ENCODE measurements at places on chromosomes 6 and 20.

DNA sequence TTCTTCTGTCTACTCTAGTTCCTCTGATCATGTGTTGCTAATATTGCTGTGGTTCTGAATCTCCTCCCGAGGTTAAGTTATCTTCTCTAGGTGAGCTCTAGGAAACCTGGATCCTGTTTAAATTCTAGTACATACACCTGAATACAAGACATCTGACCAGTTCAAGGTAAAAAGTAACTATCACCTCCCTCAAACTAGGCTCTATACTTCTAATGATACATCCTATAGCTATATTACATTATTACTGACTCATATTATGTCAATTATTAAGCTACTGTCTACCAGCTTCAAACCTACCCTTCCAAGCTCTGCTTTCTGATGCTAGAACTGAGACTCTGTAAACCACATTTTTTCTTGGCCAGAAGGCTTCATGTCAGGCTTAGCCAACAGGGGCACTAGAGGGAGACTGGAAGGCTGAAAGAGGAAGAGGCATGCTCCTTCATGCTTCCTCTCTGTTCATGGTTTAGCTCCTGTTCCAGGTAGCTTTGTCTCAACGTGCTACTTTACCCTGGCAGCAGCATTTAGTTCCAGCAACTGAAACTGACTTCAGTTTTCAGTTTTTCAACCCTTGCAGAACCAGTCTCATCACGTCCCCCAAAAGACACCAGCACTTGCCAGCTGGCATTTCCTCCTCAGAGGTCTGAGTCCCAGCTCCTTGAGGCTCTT, 148.4 kb upstream of the TOP1 start:
- no peak for DNase-seq

DNA sequence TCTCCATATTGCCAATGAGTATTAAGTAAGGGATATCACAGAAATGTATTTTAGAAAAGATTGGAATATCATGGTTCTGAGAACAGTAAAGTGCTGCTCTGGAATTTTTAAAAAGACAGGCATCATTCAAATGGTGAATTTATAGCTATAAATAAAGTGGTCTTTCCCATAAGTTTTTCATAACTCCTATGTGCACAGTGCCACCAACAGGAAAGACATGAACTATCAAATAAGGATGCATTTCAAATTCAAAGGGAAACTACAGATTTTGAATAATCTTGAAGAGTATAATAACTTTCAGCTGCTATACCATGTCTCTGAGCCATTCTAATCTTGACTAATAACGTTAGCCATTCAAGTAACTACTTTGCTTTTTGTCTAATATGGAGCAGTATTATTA, 456.8 kb upstream of the GJE1 start:
- no peak for DNase-seq

GRCh38 chr6:139801571-139802321, 427.3 kb upstream of the CITED2 start:
- DNase-seq: no peak

DNA sequence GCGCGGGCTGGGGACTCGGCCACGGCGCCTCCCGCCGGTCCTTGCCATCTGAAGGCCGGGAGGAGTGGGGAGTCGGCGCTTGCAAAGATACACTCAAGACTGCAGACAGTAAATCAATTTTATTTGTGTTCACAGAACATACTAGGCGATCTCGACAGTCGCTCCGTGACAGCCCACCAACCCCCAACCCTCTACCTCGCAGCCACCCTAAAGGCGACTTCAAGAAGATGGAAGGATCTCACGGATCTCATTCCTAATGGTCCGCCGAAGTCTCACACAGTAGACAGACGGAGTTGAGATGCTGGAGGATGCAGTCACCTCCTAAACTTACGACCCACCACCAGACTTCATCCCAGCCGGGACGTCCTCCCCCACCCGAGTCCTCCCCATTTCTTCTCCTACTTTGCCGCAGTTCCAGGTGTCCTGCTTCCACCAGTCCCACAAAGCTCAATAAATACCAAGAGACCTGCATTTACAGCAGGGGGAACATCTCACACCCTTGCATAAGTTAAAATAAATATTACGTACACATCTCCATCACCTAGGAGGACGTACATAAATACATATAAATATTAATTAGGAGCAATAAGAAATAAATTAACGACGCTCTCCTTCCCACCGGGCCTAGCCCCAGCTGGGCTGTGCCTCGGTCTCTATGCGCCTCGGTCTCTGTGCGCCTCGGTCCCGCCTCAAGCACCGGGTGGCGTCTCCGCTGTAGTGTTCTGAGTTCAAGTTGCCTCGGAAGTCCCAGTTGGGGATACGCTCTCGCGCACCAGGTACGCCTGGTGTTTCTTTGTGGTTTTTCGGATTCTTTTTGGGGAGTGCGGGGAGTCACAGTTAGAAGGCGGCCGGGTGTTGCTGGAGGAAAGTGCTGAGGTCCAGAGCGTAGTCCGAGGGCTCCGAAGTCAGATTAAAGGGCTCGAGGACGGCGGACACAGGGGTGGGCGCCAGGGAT, 889 bp upstream of the FLOT1 start:
- no peak for DNase-seq

- no peak for DNase-seq
Observed at GRCh38 chr20:46638134-46638897, 12.9 kb downstream of the SLC13A3 start.

GRCh38 chr6:16136091-16136490, 7.2 kb downstream of the MYLIP start:
- DNase-seq: no peak

DNA sequence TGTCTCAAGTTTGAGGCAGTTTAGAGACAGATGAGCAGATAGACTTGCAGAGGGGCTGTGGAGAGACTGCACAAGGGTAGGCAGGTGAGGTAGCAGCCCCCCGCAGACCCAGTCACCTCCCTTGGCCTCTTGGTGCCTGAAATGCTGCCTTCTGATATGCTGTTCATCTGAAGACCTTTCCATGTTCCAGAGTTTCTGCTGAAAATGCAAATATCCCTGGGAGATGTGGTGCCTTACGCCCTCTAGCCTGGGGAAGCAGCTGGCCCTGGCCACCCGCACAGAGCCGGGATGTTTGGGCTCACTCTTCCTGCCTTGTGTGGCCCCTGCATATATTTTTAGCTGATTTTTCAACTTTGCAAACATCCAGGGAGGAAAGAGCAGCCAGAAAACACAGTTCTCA, 51.4 kb downstream of the TMEM242 start:
- DNase-seq: no peak

- no peak for DNase-seq
Observed at GRCh38 chr6:75171567-75171966, 34.3 kb downstream of the COL12A1 start.

GRCh38 chr20:53028337-53029007, 56.3 kb downstream of the TSHZ2 start:
- DNase-seq: no peak

DNA sequence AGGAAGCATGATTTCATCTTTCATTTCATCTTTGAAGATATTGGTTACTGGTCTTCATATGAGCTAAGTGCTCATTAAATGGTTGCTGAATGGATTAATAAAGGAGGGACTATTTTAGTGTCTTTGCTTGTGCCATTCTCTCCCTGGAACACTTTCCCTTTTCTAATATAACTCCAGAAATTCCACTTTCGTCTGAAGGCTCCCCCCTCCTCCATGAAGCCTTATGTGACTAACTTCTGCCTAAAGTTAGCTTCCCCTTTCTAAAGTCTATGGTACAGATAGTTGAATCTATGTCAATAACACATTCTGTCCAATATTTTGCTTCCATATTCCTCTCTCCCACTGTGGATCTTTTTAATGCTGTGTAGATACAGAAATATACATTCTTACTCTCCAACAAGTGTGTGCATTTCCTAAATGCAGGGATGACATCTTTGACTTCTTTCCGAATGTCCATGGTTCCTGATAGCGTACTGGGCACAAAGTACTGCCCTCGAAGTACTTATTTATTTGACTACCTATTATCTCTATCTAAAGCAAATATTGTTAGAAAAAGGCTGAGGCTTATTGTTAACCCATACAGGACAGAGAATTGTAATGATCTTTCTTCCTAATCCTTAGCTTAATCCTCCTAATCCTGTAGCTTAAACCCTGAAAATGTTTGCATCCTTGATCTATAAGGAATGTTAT, 84.7 kb upstream of the ELOVL5 start:
- no peak for DNase-seq

GRCh38 chr20:58452667-58453255, 62.4 kb downstream of the APCDD1L start:
- DNase-seq: no peak

- no peak for DNase-seq
Observed at GRCh38 chr6:15484140-15484539, 178.7 kb downstream of the DTNBP1 start.

- DNase-seq: no peak
Observed at GRCh38 chr6:148790817-148791216, 44.0 kb downstream of the UST start.

DNA sequence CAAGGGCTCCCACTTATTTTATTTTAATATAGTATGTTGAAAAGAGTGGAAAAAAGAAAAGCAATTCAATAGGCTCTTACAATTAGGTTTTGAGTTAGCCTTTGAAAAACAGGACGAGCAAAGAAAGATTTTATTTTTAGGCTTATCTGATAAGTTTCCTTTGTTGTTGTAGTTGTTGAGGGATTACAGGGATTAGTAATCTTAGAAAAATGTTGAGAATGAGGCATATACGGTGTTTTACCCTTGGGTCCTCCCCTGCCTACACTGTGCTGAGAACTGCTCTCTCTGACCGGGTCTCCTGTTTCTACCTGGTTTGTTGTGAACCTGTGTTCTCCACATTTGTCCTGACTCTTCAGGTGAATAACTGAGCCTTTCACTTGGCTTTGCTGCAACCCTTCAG, 16.7 kb downstream of the TRAPPC3L start:
- DNase-seq: no peak

- DNase-seq: no peak
Observed at GRCh38 chr6:121235386-121235785, 98.9 kb downstream of the TBC1D32 start.

- no peak for DNase-seq
Observed at GRCh38 chr6:157322792-157323254, 496 bp downstream of the TMEM242 start.

DNA sequence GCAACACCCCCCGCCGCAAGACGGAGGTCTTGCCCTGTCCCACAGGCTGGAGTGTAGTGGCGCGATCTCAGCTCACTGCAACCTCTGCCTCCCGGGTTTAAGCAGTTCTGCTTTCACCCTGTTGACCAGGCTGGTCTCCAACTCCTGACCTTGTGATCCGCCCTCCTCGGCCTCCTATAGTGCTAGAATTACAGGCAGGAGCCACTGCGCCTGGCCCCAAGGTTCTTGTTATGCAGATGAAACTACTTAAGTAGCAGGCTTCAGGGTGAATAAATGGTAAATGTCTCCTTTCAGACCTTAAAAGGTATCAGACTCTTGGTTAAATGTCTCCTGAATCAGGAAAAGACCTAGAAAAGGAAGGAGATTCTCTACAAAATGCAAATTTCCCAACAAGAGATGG, 95.4 kb upstream of the TMEM181 start:
- no peak for DNase-seq
